Activated CD8-positive, alpha-beta memory T cell treated with anti-CD3 and anti-CD28 coated beads, Interleukin-2, amount 50 U/mL, for 48 hours (primary cell): ENCODE measurements at places on chromosomes 6 and 20.

- DNase-seq, result no peak
Observed at GRCh38 chr6:53440336-53440945, 91.7 kb upstream of the ELOVL5 start.

- DNase-seq, result no peak
Observed at GRCh38 chr6:155738602-155739105, 283.0 kb upstream of the NOX3 start.

GRCh38 chr6:166853371-166854325 is 102.7 kb downstream of the RNASET2 start:
- no peak for DNase-seq

GRCh38 chr6:143739341-143739851 is 61.6 kb downstream of the PHACTR2 start:
- no peak for DNase-seq
